Hematopoietic multipotent progenitor cell treated with erythropoietin and hydrocortisone succinate and interleukin-3 and kit ligand, for 6 days (in vitro differentiated cells): ENCODE measurements at places on chromosomes 7 and 10.

DNA sequence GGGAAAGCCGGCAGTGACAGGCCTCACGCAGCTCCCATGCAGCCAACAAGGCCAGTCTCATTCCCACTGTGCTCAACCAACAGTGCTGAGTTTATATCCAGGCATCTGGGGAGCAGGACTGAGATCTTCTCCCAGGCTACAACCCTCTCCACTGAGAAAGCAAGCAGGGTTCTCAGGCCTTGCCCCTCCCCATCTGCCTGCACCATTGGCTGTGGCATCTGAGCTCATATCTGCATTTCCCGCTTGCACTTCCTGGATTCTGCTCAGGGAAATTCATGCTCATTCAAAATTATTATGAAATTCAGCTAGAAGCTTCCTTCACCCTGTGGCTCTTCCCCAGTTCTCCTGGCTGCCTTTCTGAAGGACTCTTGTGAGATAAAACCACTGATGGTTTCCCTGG, 1029.0 kb downstream of the GRM8 start:
- DNase-seq, result no peak

- no peak for DNase-seq
Measured at GRCh38 chr7:25249772-25250171, 21.5 kb upstream of the NPVF start.

DNA sequence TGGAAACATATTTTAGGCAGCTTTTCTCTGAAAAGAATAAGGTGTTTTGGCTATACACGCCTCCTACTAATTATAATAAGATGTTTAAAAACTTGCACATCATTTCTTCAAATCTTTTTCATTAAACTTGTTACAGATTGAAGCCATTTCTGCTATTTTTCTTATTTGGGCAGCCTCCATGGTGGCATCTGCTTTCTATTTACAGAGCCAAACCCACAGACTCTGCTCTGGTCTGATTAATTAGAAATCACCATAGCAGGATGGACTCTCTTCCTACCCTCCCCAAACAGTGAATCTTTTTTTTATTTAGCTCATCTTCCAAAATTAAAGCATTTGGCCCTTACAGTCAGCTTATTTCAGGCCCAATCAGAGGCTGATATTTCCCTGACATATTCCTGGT, 85.7 kb upstream of the AOAH start:
- no peak for DNase-seq

- DNase-seq, result no peak
Measured at GRCh38 chr7:71334541-71334940, 202.6 kb downstream of the GALNT17 start.

DNA sequence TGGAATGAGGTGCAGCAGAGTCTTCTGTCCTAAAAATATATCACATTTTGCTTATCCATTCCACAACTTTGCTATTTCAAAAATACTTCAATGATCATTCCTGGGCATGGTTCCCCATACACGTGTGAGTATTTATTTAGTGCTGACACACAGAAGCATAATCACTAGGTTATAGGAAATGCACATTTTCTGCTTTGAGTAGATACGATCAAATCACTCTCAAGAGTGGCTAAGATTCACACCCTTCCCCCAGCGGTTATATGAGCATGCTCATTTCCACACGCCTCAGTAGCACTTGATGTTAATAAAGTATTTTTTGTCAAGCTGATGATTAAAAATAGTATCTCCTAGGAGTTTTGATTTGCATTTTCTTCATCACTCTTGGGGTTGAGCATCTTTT, 93.5 kb upstream of the LRRC4 start:
- DNase-seq, result no peak
